ENCODE measurements at places on chromosomes 3 and 15.

GRCh38 chr3:184423561-184423960 is 43.7 kb downstream of the CHRD start:
- DNase-seq, result no peak

- no peak for DNase-seq
Measured at GRCh38 chr3:134054881-134055280, 25.2 kb upstream of the SLCO2A1 start.

GRCh38 chr3:193559100-193559499 is 4.4 kb upstream of the ATP13A4 start:
- DNase-seq, result no peak

DNA sequence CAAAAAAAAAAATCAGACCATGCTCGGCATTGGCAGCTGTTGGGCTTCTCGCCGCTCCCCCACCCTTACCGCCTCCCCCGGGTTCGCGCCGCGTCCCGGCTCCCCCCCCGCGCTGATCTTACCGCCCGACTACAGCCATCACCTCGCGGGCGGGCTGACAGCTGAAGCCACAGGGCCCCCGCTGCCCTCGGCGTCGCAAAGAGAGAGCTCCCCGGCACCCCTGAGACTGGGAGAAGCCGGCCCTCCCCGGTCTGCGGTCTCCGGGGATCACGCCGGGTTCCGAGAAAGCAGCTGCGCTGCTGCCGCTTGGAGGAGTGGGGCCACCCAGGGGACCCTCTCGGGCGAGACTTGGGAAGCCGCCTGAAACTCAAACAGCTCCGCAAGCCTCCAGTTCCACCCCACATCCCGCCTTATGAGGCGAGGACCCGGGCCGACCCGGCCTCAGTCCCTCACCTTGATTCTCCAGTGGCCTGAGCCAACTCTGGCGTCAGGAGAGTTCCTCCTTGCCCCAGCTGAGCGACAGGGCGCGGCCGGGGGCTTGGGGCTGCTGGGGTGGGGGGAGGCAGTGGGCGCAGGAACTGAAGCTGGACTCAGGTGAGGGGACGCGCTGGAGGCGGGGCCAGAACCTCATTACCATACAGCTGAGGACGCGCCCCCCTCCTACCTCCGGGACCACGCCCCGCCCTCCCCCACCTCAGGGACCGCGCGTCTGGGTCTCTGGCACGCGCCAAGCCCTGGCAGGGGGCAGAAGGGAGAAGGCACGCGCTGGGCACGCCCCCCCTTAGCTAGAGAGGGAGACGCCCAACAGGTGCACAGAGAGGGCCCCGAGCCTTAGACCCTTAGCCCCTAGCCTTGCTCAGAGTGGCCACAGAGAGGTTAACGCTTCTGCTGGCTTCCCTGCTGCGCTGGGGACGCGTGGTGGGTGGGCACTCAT is 1.0 kb upstream of the DLL4 start:
- DNase-seq, result no peak

DNA sequence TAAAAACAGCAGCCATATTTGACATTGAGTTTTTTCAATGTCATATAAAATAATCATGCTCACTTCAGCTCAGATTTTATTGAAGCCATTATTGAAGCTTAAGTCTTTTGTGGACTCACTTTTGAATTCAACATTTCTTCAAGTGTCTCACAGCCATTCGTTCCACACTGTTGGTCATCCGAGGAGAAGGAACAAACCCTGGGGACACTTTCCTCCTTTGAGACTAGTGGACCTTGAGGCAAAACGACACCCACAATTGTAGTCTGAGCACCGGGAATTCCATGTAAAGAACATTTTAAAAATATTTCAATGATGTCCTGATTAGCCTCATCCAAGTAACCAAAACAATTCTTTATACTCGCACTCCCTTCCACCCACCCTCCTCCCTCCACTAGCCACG is 174.7 kb downstream of the CD47 start:
- DNase-seq, result no peak
